Endodermal cell (in vitro differentiated cells): ENCODE measurements at places on chromosomes 1 and 21. TPM values are rescaled to one million over a fixed set of nuclear protein-coding genes. Genes with fewer than 3 reads are reported as not detected.

DNA sequence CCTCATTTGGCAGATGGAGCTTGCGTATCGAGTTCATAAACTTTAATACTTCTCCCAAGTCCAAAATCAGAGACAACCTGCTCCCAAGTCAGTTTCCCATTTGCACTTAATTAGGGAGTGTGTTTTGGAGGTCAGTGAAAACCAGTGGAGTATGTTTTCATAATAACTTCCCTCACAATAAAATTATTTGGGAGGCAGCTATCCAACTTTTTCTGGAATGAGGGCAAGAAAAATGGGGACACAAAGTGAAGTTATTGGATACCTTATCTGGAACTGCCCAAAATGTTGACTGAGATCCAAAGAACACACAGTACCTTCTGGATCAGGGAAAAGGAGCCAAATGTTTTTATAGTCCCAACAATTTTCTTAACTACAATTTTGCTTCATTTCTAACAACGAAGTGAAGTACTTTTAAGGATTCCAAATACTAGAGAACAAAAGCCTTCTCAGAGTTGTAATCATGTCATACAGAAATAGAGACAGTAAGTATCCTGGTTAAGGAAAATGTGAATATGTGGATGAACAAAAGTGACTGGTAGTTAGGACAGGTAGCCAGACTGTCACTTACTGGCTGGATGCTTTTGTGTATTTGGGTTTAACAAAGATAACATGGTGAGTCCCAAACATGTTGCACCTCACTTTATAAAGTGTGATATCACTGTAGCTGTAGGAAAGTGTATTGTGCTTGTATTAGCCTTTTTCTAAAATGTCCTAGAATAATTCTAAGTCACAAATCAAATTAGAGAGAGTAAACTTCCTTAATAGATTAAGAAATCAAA is 325.0 kb downstream of the HLX start:
- no peak for DNase-seq

GRCh38 chr1:32759997-32760623 is 57.0 kb downstream of the YARS1 start:
- DNase-seq = peak; percentile 99

GRCh38 chr1:171055966-171056643 is 34.6 kb upstream of the FMO3 start:
- DNase-seq = no peak

DNA sequence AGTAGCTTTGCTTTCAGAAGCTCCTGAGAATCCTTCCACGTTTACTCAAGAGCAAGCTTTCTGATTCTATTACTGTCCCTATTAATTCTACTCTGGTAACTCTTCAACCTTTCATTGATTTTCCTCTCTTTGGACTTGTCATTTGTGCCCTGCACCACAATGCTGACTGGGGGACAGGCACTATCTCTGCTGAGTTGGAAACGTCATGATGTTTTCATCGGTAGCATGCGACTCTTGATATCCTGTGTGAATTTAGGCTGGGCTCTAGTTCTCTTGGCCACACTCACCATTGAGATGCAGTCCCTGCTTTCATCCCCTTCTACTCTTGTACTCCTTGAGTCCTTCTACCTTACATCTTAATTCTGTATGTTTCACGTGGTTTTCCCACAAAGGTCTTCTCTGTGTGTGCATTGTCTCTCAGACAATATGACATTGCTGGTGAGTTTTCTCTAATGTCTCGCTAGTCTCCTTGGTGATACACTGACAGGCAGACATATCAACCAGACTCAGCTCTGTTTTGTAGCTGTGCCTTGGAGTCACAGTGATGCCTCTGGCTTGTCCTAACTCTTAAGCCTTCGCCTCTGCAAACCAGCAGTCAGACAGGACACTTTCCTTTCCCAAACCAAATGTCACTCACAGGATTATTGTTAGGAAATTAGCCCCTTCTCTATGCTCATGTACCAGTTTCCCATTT is 223.6 kb upstream of the ADGRL2 start:
- no peak for DNase-seq

GRCh38 chr1:22506130-22506692 is 54.6 kb downstream of the ZBTB40 start:
- no peak for DNase-seq

Gene GLIS1
- 1.8 to 2.5 TPM (median 2.1 TPM) in 3 replicates for total RNA-seq

DNA sequence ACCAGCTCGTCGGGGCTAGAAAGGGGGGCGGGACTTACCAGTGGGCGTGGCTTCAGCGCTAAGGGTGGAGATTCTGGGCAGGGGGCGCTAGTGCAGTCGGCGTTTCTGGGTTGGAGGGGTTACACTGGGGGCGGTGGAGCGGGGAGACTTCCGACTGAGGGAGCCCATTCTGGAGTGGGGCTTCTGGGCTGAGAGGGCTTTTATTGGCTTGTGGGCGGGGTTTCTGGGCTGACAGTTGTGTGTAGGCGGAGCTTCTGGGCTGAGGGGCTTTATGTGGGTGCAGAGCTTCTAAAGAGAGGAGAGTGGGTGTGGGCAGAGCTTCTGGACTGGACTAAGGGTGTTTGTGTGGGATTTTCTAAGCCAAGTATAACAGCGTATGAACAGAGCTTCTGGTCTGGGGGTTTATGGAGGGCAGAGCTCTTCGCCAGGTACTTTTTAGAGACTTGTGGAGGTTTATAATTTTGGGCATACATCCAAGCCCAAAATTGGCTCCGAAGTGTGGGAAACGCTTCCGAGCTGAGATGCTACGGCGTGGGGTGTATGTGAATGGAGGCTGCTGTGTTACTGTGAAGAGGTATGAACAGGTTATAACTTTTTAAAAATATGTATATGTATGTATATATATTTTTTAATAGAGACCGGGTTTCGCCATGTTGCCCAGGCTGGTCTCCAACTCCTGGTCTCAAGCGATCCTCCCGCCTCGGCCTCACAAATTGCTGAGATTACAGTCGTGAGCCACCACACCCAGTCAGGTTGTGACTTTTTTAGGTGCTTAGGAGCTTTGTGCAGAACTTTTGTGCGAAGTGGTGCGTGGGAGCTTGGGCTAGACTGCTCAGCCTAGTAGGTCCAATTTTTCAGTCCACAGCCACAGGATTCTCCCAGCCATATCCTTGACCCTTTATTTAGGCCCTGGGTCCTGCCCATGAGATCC is 825 bp downstream of the TMEM39B start:
- peak; percentile 99 for DNase-seq

Gene TSPAN2
- 6.7 and 7.1 TPM in 2 replicates for total RNA-seq

- DNase-seq = peak; percentile 46
Measured at GRCh38 chr1:5750186-5751162, 241.8 kb downstream of the NPHP4 start.

Gene TFF1
- total RNA-seq = 1.6 and 2.1 TPM in 2 replicates

GRCh38 chr1:158998781-158999161 is 10.9 kb upstream of the IFI16 start:
- DNase-seq = peak; percentile 65

Gene LCE3E
- total RNA-seq = not detected in 3 replicates

- no peak for DNase-seq
Measured at GRCh38 chr1:58837886-58838285, 54.0 kb upstream of the JUN start.

- no peak for DNase-seq
Measured at GRCh38 chr1:174942547-174943255, 57.0 kb upstream of the CACYBP start.

DNA sequence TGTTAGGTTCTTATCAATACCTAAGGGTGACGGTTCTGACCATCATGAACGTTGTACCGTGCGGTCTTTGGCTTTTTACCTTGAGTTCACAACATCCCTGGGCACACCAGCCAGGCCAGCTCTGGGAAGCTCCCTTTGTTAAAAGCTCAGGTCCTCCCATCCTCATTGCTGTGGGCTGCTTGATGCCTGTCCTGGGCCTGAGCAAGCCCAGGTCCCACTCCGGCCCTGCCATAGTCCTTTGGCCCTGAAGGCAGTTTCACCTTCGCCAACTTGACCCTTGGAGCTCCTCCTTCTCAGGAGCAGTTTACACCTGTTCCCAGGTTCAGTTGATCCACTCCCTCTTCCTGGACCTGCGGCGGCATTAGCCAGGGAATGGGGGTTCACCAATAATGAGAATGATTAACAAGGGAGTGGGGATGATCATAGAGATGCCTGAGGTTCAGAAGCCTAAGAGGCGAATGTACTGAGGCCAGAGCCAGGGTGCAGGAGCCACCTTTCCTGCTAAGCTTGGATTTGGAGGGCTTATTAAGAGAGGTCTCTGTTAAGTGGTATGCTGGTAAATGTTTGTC is 40.2 kb downstream of the DHCR24 start:
- peak; percentile 64 for DNase-seq

- no peak for DNase-seq
Measured at GRCh38 chr1:112253366-112253765, 142.6 kb upstream of the CTTNBP2NL start.

Gene LRP8
- 36.9 and 39.6 TPM in 2 replicates for total RNA-seq

GRCh38 chr1:201983380-201983805 is 945 bp downstream of the RNPEP start:
- no peak for DNase-seq

Gene TRAF3IP3
- total RNA-seq = not detected in 2 replicates

DNA sequence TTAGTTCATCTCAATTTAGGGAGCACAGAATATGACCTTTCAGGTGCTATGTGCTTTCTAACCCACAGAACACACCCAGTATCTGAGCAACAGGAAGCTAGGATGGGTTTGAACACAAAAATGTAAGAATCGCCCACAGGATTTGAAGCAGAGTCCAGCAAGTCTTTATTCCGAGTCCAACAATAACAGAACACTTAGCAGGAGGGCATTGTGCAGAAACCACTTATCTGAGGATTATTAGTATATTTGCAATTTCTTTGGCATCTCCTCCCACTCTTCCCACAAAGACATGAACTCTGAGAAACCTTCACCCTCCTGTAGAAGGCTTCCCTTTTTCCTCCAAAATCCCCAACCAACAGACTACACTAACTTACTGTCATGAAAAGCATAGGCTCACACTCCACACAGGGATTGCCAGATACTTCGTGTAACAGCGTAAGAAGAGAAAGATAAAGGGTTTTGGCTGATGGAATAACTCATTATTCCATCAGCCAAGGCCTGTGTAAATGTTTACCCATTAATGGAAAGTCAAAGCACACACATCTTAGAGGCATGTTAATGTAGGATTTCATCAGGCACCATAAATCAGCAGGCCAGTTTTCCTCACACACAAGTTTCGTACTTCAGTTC is 16.1 kb downstream of the SIPA1L2 start:
- DNase-seq = no peak

- no peak for DNase-seq
Measured at GRCh38 chr1:32184650-32185049, 5.2 kb downstream of the TXLNA start.

- no peak for DNase-seq
Measured at GRCh38 chr21:19603011-19603593, 1199.5 kb upstream of the TMPRSS15 start.

DNA sequence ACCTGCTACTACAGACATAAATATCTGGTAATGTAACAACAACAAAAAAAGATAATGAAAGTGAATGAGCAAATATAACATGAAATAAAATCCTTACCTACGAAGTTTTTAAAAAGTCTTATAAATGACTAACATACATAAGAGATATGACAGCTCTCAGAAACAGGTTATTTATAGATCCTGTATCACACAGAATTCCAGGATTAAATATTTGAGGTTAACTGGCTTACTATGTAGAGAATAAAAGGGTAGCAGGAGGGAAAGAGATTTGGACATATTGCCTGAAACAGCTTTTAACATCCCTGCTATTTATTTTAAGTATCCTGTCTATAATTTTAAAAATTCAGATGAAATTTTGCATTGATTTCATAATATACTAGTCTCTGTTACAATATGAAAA is 16.3 kb downstream of the MYSM1 start:
- DNase-seq = no peak

DNA sequence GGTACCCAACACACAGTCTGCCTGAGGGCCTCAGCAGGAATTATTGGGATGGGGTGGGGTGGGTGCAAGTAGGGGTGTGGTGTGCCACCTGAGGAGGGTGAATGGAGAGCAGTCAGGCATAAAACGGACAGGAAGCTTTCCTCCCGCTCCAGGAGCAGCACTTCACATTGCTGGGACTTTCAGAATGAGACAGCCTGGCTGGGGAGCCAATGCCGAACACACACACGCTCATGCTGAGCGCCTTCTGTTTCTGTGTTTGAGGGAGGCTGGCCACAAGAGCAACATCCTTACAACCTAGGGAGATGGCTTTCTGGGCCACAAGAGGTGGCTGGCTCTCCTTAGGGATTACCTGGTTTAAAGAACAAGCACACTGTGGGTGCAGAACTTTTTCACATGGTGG is 98.0 kb downstream of the LAMC2 start:
- no peak for DNase-seq

Gene CFAP74
- 0.57 to 0.59 TPM (median 0.58 TPM) in 3 replicates for total RNA-seq
